ENCODE measurements at places on chromosomes 7 and 10. TPM values are rescaled to one million over a fixed set of nuclear protein-coding genes. Genes with fewer than 3 reads are reported as not detected.

GRCh38 chr10:126108693-126109092 lies 212.3 kb downstream of the FANK1 start:
- no peak for DNase-seq

- DNase-seq: no peak
Observed at GRCh38 chr7:46192271-46192670, 271.2 kb upstream of the IGFBP3 start.

GRCh38 chr7:101602484-101603241 lies 26.4 kb downstream of the MYL10 start:
- peak; percentile 90 for DNase-seq

GRCh38 chr10:62738916-62739315 lies 65.6 kb upstream of the ADO start:
- DNase-seq: no peak

DNA sequence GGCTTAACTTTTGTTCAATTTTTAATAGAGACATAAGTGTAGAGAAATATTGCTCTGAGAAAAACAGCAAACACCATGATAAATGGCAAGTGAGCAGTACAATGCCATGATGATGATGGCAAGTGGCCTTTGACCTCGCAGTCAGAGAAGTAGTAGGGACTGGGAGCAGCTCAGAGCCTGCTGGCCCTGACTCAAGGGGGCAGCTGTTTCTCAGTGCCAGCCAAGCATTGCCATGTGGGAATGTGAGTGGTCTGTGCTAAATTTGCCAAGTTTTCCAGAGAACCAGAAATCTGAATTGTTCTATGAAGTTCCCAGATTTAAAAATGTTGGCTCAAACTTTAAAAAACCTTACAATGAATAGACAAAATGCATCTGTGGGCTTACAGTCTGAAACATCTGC lies 187.9 kb downstream of the BICC1 start:
- peak; percentile 28 for DNase-seq

- DNase-seq: no peak
Observed at GRCh38 chr7:24698531-24699266, 58.6 kb downstream of the GSDME start.

GRCh38 chr10:64444564-64444963 lies 923.4 kb downstream of the REEP3 start:
- DNase-seq: no peak

DNA sequence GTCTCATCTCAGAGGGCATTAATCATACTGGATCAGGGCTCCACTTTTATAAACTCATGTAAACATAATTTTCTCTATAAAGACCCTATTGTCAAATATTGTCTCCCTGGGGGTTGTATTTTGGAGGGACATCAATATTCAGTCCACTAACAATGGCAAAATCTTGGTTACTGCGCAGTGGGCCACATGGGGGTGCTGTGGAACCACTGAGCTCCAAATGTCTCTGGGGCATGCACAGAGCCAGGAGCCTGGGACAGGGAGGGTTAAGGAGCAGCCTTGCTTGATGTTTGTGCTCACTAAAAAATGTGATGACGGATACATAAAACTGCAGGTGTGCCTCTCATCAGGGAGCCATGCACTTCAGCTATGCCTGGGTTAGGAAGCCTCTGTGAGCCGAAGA lies 62.1 kb upstream of the PRSS58 start:
- no peak for DNase-seq

- no peak for DNase-seq
Observed at GRCh38 chr7:125695626-125696025, 766.0 kb upstream of the POT1 start.

- DNase-seq: peak; percentile 36
Observed at GRCh38 chr7:44519546-44519945, 21.6 kb downstream of the NPC1L1 start.

GRCh38 chr7:38905056-38905759 lies 3.8 kb downstream of the VPS41 start:
- no peak for DNase-seq

GRCh38 chr10:105026566-105026965 lies 385.5 kb downstream of the SORCS3 start:
- DNase-seq: no peak

DNA sequence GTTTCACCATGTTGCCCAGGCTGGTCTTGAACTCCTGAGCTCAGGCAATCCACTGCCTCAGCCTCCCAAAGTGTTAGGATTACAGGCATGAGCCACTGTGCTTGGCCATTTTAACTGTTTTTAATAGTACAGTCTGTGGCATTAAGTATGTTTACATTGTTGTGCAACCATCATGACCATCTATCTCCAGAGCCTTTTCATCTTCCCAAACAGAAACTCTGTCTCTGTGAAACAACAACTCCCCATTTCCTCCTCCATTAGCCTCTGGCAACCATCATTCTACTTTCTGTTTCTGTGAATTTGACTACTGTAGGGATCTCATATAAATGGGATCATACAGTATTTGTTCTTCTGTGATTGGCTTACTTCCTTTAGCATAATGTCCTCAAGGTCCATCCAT lies 48.3 kb upstream of the SEPHS1 start:
- no peak for DNase-seq

DNA sequence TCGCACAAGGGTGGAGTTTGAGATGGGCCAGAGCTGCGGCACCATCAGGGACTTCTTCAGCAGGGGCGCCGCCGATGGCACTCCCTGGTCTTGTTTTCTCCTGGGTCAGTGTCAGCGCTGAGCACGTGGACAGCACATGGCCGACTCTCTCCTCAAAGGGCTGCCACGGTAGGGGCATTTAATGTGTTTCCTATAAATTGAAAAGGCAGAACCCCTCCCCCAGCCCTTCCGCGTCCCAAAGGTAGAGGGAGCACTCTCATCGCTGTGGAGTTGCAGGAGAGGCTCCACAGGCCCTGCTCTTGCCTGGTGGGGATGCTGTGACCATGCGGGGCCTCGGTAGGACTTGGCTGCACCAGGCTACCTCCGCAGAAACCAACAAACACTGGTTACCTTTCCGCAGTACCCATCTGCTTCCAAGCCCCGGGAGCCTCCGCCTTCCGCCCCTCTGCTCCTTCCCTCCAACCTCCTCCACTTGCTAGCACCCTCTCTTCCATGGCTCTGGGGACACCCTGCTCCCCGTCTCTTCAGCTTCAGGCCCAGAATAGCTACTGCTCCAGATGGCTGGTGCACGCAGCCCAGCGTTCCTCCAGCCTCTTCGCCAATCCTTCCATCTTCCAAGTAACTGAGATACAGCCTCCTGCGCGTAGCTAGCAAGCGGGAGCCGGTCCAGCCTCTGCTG lies 166.3 kb upstream of the ADCY1 start:
- peak; percentile 83 for DNase-seq

- DNase-seq: no peak
Observed at GRCh38 chr10:99119258-99119748, 116.3 kb downstream of the HPSE2 start.

DNA sequence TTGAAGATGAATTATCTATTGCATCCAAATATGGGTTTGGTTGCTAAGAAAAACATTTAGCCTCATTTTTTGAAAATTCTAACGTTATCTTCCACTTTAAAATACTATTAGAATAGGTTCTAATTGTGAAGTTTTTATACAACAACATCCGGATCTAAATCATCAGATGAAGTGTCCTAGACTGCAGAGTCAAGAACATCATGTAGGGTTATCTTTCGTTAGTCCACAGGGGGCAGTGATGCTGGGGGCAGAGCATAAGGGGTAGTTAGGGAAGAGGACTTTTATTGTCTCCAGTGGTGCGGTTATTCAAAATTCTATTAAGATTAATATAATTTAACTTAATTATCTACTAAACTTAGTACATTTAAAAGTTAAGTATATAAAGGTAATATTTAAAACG lies 990.6 kb upstream of the PHF14 start:
- DNase-seq: no peak

- no peak for DNase-seq
Observed at GRCh38 chr7:90266808-90267207, 21.8 kb downstream of the CFAP69 start.

GRCh38 chr10:72039377-72039776 lies 49.0 kb downstream of the SPOCK2 start:
- no peak for DNase-seq

DNA sequence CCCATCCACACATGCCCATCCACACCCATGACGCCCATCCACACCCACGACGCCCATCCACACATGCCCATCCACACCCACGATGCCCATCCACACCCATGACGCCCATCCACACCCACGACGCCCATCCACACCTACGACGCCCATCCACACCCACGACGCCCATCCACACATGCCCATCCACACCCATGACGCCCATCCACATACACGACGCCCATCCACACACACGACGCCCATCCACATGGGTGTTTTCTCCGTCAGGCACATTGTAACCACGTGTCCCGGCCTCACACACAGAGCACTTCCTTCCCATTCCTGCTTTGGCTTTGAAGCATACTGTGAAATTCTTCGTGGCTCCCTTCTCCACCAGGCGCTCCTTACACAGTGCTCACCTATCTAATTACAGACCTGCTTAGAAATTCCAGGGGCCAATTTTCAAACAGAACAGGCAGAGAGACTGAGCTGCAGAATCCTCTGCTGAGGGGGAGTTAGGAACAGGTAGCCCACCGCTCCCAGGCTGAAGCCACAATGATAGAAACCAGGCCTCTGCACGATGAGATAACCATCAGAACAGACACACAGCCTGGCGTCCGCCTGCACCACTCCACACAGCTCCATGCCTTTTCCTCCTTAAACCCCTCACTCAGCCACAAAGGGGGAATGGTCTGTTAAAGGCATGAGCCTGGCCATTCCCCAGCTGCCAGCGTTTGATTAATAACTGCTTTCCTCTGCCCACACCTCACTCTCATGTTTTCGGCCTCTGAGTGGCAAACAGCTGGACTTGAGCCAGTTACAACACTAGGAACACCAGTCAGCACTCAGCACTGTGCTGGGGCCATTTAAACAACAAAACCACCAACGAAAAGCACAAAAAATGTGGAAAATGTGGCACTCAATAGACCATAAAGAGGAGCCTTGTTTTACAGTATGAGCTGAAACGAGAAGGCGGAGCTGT lies 501.6 kb downstream of the PTPRN2 start:
- no peak for DNase-seq

GRCh38 chr10:44385026-44385695 lies at the start of gene CXCL12:
Gene CXCL12 (minus strand): TSS chr10:44385097. CDS start chr10:44385005, 92 bp downstream.
- DNase-seq: no peak

- no peak for DNase-seq
Observed at GRCh38 chr7:136102881-136103280, 125.7 kb upstream of the MTPN start.

GRCh38 chr10:131692176-131692575 lies 208.6 kb upstream of the PPP2R2D start:
- DNase-seq: no peak

GRCh38 chr7:15781944-15782343 lies 95.5 kb upstream of the MEOX2 start:
- DNase-seq: no peak

DNA sequence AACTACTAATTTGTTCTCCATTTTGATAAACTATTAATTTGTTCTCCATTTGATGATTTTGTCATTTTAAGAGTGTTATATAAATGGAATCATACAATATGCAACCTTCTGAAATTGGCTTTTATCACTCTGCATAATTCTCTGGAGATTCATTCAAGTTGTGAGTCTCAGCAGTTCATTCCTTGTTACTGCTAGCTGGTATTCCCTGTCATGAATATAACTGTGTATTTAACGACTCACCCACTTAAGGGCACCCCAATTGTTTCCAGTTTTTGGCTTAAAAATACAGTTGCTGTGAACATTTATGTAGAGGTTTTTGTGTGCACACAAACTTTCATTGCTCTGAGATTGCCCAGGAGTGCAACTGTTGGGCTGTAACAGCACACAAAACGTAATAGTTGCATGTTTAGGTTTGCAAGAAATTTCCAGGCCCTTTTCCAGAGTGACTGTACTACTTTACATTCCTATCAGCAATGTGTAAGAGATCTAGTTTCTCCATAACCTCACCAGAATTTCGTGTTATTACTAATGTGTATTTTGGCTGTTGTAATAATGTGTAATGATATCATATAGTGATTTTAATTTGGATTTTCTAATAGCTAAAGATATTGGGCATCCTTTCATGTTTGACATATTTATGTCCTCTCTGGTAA lies 153.2 kb upstream of the ADCY1 start:
- DNase-seq: no peak

GRCh38 chr10:69959911-69960310 lies 92.7 kb upstream of the MACROH2A2 start:
- no peak for DNase-seq

DNA sequence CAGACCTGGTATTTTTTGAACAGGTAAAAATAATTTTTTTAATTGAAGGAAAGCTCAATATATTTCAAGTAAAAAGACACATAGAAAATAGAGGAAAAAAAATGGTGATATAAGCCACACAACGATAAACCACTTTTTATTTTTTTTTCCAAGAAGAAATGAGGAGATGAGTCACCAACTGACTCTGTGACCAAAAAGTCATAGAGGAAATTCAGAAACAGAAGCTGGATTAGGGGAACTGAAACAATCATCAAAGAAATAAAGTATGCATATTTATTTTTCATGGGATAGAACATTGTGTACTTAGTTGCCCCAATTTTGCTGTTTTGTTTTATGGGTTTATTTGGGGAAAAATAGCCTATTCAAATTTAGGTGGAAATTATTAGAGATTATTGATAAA lies 176.8 kb upstream of the AGR3 start:
- no peak for DNase-seq

GRCh38 chr7:5997210-5997808 lies 11.5 kb downstream of the PMS2 start:
- DNase-seq: peak; percentile 89

GRCh38 chr7:21383227-21384220 lies 44.4 kb upstream of the SP4 start:
- DNase-seq: no peak

FGFR2 gene
- 80.7 TPM for total RNA-seq

TFPI2 gene
- total RNA-seq: 8.9 TPM

CAV1 gene
- 71.0 TPM for total RNA-seq

LYZL2 gene
- not detected for total RNA-seq

ACHE gene
- 71.4 TPM for total RNA-seq

CYP2C19 gene
- not detected for total RNA-seq

CASD1 gene
- 31.0 TPM for total RNA-seq

SPDYE2 gene
- not detected for total RNA-seq

PSD gene
- 39.6 TPM for total RNA-seq

NCF1 gene
- 2.8 TPM for total RNA-seq

TRPV6 gene
- 0.10 TPM for total RNA-seq

CYP3A7 gene
- not detected for total RNA-seq

LGI1 gene
- 68.7 TPM for total RNA-seq

PIP4K2A gene
- 38.9 TPM for total RNA-seq

VPS37D gene
- 13.6 TPM for total RNA-seq
